ENCODE measurements at places on chromosomes 5 and 9.

DNA sequence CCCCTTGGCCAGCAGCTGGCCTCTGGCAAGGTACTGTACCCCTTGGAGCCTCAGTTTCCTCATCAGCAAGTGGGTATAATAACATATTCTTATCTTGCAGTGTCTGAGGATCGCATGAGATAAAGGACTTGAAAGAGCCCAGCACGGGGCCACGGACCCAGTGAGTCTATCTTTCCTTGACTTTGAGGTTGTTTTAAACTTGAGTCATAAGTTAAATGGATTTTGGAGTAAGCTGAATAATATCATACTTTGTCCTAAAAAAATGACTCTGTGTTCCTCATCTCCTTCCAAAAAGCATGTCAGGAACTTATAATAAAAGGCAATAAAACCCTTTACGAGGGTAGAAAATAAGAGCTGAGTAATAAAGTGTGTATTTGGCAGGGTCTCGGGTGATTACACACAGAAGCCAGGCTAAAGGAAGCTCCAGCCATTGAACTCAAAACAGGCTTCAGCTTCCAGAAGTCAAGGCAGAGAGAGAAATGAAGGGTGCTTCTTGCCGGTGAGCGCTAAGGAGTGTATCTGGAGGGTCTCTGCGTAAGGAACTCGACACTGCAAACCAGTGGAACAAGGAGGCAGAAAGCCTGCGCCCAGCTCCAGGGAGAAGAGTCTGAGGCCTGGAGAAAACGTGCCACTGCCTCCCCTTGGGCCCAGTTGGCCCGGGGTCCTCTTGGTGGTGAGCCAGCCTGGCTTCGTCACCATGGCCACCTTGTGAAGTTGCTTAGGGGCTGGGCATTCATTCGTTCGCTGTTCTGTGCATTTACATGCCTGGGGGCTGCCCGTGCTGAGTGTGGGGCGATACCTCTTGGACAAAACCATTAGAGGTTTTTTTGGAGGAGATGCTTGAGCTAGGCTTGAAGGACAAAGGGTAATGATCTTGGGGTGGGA lies 72.4 kb upstream of the PHYKPL start:
- no peak for DNase-seq

- DNase-seq = no peak
Observed at GRCh38 chr9:108463932-108464606, 391.7 kb downstream of the ACTL7B start.

GRCh38 chr5:76590027-76590426 lies 33.2 kb downstream of the F2RL2 start:
- DNase-seq = no peak

DNA sequence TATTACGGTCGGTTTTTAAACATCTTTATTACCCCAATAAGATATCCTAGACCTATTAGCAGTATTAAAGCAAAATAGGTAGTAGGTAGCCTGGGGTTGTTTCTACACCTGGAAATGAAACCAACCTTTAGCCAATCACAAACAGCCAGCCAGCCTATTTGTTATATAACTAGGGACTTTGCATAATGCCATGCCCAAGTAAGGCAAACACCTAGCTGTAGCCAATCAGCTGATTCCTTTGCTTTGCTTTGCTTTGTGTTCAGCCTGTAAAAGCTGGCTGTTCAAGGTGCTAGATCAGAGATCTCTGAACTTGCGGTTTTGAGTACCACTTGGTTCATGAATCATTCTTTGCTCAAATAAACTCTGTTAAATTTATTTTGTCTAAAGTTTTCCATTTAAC lies 46.5 kb upstream of the SETD9 start:
- DNase-seq = no peak

GRCh38 chr9:136645903-136646754 lies 16.6 kb upstream of the EGFL7 start:
- peak; percentile 64 for DNase-seq

DNA sequence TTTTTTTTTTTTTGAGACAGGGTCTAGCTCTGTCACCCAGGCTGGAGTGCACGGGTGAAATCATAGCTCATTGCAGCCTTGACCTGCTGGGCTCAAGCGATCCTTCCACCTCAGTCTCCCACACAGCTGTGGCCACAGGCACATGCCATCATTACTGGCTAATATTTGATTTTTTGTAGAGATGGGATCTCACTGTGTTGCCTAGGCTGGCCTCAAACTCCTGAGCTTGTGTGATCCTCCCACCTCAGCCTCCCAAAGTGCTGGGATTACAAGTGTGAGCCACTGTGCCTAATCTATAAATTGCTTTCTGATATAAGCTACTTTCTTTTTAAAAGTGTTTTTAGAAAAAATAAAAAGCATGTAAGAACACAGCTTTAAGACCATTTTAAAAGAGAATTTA lies 56.5 kb upstream of the GNE start:
- DNase-seq = no peak

DNA sequence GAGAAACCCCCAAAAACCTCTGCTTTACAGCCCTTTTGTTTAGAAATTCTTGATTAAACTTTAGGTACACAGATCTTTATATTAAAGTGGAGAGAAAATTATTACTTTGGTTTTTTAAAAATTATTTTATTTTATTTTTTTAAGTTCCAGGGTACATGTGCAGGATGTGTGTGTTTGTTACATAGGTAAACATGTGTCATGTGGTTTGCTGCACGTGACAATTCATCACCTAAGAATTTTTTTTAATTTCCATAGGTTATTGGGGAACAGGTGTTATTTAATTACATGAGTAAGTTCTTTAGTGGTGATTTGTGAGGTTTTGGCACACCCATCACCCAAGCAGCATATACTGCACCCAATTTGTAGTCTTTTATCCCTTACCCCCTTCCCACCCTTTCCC lies 581.7 kb downstream of the CSNK1G3 start:
- no peak for DNase-seq

DNA sequence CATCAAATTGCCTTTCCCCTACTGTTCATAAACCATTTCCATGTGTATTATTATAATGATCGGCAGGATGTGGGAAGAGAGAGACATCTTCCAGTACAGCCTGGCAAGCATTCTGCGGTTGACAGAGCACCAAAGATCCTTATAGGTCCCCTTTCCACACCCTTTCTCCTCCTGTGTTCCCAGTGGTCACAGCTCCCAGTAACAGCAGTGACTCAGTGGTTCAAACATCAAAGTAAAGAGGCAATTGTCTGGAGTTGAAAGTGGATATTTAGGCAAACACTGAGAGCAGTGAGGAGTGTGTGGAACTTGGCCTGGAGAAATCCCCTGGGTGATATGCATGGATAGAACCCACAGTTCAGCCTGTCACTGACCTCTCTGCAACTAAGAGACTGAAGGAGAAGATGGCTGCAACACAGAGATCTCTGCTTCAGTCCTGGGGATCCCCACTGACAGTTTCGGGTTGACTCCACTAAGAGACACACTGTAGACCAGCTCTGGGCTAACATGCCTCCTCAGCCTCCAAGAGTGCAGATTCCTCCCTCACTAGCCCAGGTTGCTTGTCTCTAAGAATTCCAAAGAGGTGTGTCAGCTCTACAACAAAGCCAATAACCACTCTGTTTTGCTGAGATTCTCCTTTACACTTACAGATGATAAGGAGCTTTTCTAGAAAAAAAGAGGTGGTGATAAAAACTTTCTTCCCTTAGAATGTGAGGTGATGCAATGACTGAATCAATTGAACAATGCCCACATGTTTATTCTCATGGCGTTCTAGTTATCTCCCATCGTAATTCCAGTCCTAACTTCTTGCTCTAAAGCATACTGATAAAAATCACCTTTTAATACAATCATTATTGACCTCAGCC lies 94.4 kb upstream of the IL6ST start:
- DNase-seq = no peak
